Effector memory CD8-positive, alpha-beta T cell (primary cell): ENCODE measurements at places on chromosomes 12 and 14.

- H3K4me1 ChIP-seq = peaks cover 46% of the 10 kb centered on the region
- H3K27ac ChIP-seq = peak overlapping the region; percentile 87
- no peak for DNase-seq
- H3K4me3 ChIP-seq = no peak overlapping the region
Observed at GRCh38 chr14:93089521-93090269, 26.0 kb downstream of the ITPK1 start.

DNA sequence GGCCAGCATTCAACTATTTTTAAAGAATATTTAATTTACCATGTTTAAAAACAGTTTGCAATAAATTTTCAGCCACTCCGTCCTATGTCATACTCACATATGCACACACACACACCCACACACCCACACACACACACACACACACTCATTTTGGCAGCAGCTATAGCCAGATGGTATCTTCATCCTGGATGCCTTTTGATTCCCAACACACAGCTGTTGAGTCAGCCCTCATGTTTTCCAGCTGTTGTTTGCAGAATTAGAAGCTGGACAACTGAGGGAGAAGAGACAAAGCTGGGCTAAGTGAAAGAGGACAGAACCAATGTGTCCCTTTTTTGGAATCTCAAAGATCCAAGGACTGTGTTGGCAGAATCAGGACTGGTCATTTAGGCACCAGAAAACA is 80.0 kb upstream of the EGLN3 start:
- no peaks in the 10 kb centered on the region for H3K36me3 ChIP-seq
- DNase-seq = no peak
- no peak overlapping the region for H3K27ac ChIP-seq
- H3K4me1 ChIP-seq = no peaks in the 10 kb centered on the region
- H3K4me3 ChIP-seq = no peak overlapping the region

DNA sequence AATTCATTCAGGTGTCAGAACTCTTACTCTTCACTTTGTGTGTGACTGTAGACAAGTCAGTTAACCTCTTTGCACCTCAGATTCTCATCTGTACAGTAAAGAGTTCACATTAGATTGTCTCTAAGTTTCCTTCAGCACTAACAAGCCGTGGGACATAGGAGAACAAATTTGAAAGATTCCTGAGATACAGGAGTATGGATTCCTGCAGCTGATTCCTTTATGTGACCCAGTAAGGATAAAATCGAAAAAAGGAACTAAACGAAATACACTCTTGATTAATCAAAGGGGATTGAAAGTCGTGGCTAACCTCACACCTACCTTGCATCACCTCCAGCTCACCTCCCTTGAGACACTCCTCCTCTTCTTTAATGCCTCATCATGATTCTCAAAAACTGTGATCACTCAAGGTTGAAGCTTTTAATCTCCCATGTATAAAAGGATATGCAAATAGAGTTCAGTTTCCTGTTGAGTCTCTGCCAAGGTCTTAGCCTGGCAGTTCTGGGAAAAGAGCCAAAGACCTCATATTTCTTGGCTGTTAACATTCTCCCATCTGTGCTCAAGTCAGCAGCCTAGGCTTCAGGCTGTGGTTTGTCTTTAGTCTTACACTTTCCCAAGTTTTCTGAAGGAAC is 156.6 kb downstream of the DAD1 start:
- DNase-seq = no peak
- H3K36me3 ChIP-seq = no peaks in the 10 kb centered on the region
- no peaks in the 10 kb centered on the region for H3K4me1 ChIP-seq
- no peaks in the 10 kb centered on the region for H3K27me3 ChIP-seq
- no peak overlapping the region for H3K27ac ChIP-seq
- H3K4me3 ChIP-seq = no peak overlapping the region

DNA sequence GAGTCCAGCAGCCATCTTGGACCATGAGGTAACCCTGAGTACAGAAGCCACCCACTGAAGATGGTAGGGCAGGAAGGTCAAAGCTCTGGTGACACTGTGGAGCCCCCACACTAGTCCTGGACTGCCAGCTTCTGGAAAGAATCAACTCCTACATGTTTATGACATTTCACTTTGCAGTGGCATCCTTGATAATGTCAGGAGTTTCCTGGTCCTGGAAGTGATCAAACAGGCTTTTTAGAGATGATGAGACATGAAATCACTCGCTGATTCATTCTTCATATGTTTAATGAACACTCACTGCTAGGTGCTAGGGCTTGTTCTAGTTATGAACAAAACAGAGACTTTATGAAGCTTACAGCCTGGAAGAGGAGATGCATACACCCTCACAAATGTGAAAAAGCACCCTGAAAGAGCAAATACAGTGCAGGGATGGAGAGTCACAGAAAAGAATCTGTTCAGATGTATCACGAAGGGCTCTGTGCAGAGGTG is 15.8 kb upstream of the HNF1A start:
- DNase-seq = no peak
- no peak overlapping the region for H3K4me3 ChIP-seq
- no peaks in the 10 kb centered on the region for H3K27me3 ChIP-seq

- H3K4me1 ChIP-seq = peaks cover 35% of the 10 kb centered on the region
- H3K4me3 ChIP-seq = no peak overlapping the region
- H3K27ac ChIP-seq = no peak overlapping the region
- DNase-seq = no peak
Observed at GRCh38 chr14:69705706-69706105, 61.2 kb upstream of the SRSF5 start.

GRCh38 chr12:52298677-52299190 is 7.4 kb upstream of the KRT81 start:
- no peak for DNase-seq
- H3K27ac ChIP-seq = no peak overlapping the region
- no peak overlapping the region for H3K4me3 ChIP-seq
- no peaks in the 10 kb centered on the region for H3K36me3 ChIP-seq

GRCh38 chr14:81435391-81436295 is 35.5 kb upstream of the STON2 start:
- no peaks in the 10 kb centered on the region for H3K36me3 ChIP-seq
- peak overlapping the region; percentile 88 for H3K4me3 ChIP-seq
- peaks cover 65% of the 10 kb centered on the region for H3K27me3 ChIP-seq
- H3K4me1 ChIP-seq = peaks cover 9% of the 10 kb centered on the region
- no peak for DNase-seq

DNA sequence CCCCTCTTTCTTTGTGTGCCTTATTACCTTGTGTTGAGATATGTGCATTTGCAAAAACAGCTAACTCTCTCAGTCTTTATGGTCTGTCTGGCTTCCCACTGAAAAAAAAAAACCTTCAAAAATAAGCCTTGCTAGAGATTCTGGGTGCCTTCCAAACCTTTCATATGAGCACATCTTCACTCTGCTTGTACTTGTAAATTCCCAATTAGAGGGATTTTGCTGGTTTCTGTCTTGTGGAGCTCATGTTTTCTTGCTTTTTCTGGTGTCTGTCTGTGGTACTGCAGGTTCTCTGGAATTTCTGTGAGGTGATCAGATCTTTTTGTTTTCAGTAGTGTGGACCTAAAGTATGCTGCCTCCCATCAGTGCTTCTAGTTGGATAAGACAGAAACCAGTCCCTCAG is 100.1 kb downstream of the PIK3C2G start:
- no peaks in the 10 kb centered on the region for H3K4me1 ChIP-seq
- no peaks in the 10 kb centered on the region for H3K27me3 ChIP-seq
- H3K36me3 ChIP-seq = peaks cover 3% of the 10 kb centered on the region
- DNase-seq = no peak
- H3K4me3 ChIP-seq = no peak overlapping the region

DNA sequence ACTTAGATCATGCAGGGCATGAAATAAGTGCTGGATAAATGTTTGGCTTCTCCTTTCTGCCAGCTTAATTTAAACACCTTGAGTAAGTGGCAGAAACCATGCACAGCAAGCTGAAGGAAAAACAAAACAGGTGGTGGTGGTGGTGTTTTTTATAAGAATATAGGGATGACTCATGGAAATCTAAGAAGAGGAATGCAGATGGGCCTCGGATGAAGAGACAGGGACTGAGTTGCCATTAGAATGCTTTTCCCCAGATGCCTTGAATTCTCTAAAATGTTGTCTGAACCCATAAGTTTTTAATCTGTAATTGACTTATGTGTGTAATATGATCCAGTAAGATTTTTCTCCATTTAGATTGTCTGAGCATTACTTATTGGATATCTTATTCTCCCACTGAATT is 93.1 kb upstream of the ZDHHC17 start:
- no peak overlapping the region for H3K4me3 ChIP-seq
- H3K36me3 ChIP-seq = no peaks in the 10 kb centered on the region
- no peak for DNase-seq
- peaks cover 3% of the 10 kb centered on the region for H3K4me1 ChIP-seq

GRCh38 chr12:128818065-128819022 is 5.4 kb downstream of the SLC15A4 start:
- H3K36me3 ChIP-seq = peaks cover 28% of the 10 kb centered on the region
- peak overlapping the region; percentile 94 for H3K27ac ChIP-seq
- no peaks in the 10 kb centered on the region for H3K27me3 ChIP-seq
- no peak for DNase-seq
- H3K4me3 ChIP-seq = peak overlapping the region; percentile 56

DNA sequence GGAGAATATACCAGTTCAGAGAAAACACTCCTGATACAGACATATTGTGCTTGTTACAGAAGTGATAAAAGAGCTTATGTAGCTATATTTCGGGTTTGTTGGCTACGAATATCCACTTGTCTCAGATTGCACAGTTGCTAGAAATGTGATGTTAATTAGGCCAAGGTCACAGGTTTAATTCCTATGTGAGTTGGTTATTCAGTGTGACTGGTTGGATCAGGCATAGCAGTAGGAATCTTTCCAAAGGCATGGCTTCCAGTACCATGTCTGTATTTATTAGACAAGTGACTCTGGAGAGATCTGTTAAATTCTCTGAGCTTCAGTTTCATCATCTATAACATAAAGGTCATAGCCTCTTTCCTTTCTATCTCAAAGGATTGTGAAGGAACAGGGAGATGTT is 152.7 kb upstream of the KITLG start:
- no peaks in the 10 kb centered on the region for H3K4me1 ChIP-seq
- no peak overlapping the region for H3K4me3 ChIP-seq
- no peaks in the 10 kb centered on the region for H3K36me3 ChIP-seq
- DNase-seq = no peak
- H3K27ac ChIP-seq = no peak overlapping the region
- no peaks in the 10 kb centered on the region for H3K27me3 ChIP-seq

DNA sequence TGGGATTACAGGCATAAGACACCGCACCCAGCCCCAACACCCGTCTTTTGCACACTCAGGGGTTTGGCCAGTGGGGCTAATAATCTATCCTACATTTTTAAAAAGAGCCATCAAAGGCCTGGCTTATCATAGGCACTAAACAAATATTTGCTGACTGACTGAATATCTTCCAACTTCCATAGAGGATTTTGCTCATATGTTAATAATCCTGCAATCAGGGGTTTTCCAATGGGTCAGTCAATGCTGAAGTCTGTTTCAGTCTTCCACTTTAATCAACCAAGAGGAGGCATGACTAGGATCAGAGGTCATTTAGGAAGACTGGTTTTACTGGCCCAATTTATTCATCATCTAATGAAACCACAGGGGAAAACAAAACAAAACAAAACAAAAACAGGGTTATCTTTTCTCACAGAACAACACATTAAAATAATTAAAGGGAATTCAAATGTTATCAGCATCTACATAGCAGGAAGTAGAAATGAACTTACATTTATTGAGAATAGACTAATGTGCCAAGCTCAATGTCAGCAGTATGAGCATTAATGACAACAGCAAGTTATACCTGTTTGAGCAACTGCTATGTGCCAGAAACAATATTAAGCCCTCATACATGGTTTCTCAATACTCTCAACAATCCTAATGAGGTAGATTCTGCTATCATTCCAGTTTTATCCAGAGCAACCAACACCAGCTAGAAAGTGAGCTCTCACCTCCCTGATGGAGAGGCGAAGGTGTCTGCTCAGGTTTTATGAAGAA is 372.2 kb downstream of the EGLN3 start:
- no peak overlapping the region for H3K27ac ChIP-seq
- H3K4me1 ChIP-seq = no peaks in the 10 kb centered on the region
- no peaks in the 10 kb centered on the region for H3K36me3 ChIP-seq
- no peak for DNase-seq
- no peak overlapping the region for H3K4me3 ChIP-seq

GRCh38 chr12:107148107-107148506 is 54.8 kb upstream of the CRY1 start:
- no peaks in the 10 kb centered on the region for H3K4me1 ChIP-seq
- H3K36me3 ChIP-seq = no peaks in the 10 kb centered on the region
- no peak overlapping the region for H3K4me3 ChIP-seq
- peaks cover 14% of the 10 kb centered on the region for H3K27me3 ChIP-seq

DNA sequence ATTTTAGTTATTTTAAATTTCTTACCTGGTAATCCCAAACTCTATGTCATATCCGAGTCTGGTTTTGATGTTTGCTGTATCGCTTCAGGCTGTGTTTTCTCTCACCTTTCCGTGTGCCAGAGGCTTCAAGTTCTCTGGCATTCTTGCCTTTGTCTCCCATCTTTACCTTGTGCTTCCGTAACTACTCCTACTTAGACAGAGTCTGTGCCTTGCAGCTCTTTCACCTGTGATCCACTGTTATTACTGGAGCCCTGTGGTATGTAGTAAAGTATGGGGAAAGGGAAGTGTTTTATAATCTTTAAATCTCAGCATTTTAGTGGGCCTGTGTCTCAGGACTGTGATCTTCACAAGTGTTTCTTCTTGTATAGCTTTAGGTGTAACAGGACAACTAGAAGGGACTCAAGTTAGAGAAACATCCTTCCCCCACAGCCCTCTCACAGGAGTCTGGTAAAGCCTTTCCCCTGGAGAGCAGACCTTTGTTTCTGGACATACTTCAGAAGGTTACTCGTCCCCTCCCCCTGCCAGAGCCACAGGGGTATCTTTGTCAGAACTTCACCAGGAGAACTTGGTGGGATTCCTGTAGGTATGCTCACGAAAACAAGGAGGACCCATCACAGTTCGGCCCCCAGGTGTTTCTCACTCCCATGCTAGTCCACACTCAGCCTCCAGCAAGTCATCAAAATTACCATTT is 11.1 kb downstream of the IFNG start:
- no peak overlapping the region for H3K4me3 ChIP-seq
- H3K27ac ChIP-seq = no peak overlapping the region
- H3K4me1 ChIP-seq = no peaks in the 10 kb centered on the region
- H3K27me3 ChIP-seq = no peaks in the 10 kb centered on the region
- peaks cover 11% of the 10 kb centered on the region for H3K36me3 ChIP-seq
- no peak for DNase-seq

GRCh38 chr14:96481731-96482314 is 20.4 kb upstream of the PAPOLA start:
- DNase-seq = no peak
- no peak overlapping the region for H3K27ac ChIP-seq
- no peaks in the 10 kb centered on the region for H3K4me1 ChIP-seq

GRCh38 chr12:22689876-22690275 is 64.9 kb downstream of the ETNK1 start:
- no peak overlapping the region for H3K4me3 ChIP-seq
- no peak overlapping the region for H3K27ac ChIP-seq

DNA sequence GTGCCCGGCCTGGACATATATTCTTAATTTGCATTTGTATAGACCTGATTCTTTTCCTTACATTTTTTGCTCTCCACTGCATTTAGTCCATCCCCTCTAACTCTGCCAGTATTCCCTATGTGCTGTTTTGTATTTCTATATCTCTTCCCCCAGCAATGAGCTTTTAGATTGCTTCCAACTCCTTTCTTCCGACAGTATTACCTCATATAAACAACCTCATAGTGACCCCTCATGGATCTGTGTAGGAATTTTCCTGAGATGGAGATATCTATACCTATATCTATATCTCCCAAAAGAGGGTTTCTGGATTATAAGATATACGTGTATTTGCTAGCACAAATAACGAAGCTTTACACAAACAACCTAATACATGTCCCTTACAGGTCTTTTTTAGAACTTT is 161.9 kb downstream of the CRADD start:
- H3K4me3 ChIP-seq = no peak overlapping the region
- no peaks in the 10 kb centered on the region for H3K27me3 ChIP-seq
- DNase-seq = no peak
- peaks cover 8% of the 10 kb centered on the region for H3K36me3 ChIP-seq
- no peak overlapping the region for H3K27ac ChIP-seq
- H3K4me1 ChIP-seq = no peaks in the 10 kb centered on the region
